ENCODE measurements at places on chromosomes 1 and 21. TPM values are rescaled to one million over a fixed set of nuclear protein-coding genes. Genes with fewer than 3 reads are reported as not detected.

GRCh38 chr1:41241354-41241748, 755 bp downstream of the SCMH1 start:
- DNase-seq, result peak; percentile 77

GRCh38 chr1:155474146-155474545, 88.5 kb downstream of the ASH1L start:
- DNase-seq, result no peak

DNA sequence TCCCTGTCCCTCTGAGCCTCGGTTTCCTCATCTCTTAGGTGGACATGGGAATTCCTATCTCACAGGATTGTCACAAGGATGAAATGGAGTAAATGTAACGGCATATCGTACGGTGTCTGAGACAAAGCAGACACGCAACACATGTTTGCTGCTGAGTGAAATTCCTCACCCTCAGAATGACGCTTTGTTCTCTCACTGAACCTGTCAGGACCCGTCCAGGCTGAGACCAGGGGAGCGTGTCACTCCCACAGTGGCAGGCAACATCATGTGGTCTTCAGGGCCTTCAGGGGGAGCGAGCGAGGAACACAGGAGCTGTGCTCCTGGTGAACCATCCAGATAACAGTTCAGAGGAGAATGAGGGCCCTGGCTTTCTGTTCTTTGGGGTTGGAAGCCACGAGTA, 74.2 kb downstream of the TOMM20 start:
- no peak for DNase-seq

- no peak for DNase-seq
Observed at GRCh38 chr1:55938376-55938850, 641.0 kb downstream of the PLPP3 start.

AUNIP gene
- 7.2 TPM for total RNA-seq

- no peak for DNase-seq
Observed at GRCh38 chr1:159646687-159647086, 59.1 kb downstream of the APCS start.

KLF17 gene
- total RNA-seq, result not detected

LCE4A gene
- not detected for total RNA-seq

PRKACB gene
- total RNA-seq, result 36.0 TPM

GRCh38 chr1:15029786-15030185, 123.8 kb upstream of the TMEM51 start:
- DNase-seq, result no peak

- no peak for DNase-seq
Observed at GRCh38 chr1:195954848-195955247, 653.4 kb downstream of the KCNT2 start.

TOR1AIP2 gene
- 124 TPM for total RNA-seq

- DNase-seq, result no peak
Observed at GRCh38 chr1:71745326-71745725, 537.0 kb downstream of the NEGR1 start.

GRCh38 chr21:43882952-43883545, 18.0 kb downstream of the AGPAT3 start:
- no peak for DNase-seq

NBPF26 gene
- total RNA-seq, result 39.4 TPM

- no peak for DNase-seq
Observed at GRCh38 chr1:210516092-210516656, 187.5 kb downstream of the HHAT start.

Data from type B pancreatic cell (in vitro differentiated cells).